Skin of body (tissue), 3 donors: ENCODE measurements at places on chromosomes 6 and 20.

DNA sequence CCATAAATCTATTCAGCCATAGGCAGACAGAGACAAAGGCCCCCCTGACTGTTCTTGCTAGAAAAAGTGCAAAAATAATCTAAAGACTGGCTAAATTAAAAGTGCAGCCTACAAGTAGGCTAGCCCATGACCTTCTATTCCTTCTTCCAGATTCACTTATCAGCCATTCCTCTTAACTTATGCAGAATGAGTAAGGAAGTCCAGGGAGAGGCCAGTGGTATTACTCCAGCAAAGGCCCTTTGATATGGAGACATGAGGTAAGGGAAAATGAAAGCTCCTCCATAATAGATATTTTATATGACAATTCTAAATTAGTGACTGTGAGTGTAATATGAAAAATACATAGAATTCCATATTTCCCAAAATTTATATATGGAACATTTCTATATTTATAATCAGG, 199.4 kb downstream of the TBC1D32 start:
- DNase-seq, result no peak

DNA sequence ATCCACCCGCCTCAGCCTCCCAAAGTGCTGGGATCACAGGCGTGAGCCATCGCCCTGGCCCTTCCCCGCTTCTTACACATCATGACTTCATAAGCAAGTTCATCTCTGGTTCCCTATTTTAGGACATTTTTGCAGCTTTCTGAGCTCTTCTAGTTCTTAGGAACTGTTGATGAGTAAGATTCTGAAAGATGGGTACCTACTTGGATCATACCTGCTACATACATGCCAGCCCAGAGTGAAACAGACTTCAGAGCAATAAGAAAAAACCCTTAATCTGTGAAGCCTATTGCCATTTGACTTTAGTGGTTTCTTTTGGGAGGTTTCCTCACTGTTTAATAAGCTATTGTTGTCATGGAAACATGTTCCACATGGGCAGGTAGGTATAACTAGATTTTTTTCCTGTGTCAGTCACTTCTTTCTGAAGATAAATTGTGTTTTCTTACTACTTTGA, 27.9 kb upstream of the TMEM217 start:
- DNase-seq, result no peak

DNA sequence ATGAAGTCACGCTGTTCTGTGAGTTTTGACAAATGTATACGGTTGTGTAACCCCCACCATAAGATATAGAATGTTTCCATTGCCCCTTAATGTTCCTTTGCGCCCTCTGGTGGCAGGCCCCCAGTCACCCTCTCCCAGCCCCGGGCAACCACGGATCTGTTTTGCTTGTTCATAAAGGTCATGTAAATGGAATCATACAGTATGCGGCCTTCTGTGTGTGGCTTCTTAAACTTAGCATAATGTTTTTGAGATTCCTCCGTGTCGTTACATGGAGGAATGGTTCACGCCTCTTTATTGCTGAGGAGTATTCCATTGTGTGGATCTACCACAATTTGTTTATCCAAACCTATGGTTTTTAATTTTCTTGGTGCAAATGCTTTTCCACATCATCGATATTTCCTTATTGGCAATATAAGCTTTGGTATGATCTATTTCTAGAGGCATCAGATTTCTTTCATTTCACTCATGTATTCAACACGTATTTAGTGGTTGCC, 28.4 kb downstream of the LYRM2 start:
- no peak for DNase-seq

DNA sequence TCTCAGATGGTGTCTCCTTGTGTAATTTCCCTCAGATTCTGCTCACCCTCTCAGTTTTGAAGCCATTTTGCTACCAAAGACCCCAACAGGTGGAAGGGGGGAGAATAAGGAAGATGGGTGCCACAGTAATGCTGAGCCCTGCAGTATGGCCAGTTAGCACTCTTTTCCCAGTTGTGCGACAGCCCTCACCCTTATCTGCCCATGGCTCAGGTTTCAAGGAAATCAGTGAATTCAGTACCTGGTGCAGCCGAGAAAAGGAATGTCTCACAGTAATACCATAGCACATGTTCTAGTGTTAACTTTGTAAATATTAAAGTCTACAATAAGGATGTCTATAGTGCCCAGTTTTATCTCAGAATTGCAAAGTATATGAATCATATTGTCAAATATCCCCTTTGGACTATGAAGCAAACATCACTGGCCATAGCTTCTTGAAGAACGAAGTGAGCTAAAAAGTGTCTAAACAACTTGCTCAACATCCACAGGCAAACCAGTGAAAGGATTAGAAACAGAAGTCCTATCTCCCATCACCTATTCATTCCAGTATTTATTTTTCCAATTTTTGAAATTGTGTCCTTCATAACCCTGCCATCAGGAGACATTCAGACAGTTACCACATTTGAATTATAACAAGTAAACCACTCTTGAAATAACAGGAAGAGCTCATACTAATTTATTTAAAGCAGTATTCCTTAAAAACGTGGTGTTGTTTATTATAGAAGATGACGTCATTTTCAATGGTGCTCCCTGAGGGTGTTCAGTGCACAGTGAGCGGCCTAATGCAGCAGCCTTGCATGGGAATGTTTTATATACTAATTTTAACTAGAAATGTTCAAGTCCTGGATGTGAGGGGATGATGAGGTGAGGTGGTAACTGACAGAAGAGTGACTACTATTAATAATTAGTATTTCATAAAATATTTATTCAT, 366.2 kb downstream of the TFAP2A start:
- DNase-seq, result no peak

DNA sequence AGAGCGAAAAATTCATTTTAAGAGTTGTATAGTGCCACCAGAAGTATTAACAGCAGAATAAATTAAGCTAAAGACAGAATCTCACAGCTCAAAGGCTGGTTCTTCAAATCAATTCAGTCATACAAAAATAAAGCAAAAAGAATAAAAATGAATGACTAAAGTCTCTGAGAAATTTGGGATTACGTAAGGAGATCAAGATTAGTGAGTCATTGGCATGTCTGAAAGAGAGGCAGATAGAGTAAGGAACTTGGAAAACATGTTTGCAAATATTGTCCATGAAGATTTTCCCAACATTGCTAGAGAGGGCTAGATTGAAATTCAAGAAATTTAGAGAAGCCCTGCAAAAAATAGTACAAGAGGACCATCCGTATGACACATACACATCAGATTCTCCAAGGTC, 1413.9 kb upstream of the ADGRB3 start:
- no peak for DNase-seq

- no peak for DNase-seq
Measured at GRCh38 chr6:35067234-35067633, 73.9 kb downstream of the TCP11 start.

DNA sequence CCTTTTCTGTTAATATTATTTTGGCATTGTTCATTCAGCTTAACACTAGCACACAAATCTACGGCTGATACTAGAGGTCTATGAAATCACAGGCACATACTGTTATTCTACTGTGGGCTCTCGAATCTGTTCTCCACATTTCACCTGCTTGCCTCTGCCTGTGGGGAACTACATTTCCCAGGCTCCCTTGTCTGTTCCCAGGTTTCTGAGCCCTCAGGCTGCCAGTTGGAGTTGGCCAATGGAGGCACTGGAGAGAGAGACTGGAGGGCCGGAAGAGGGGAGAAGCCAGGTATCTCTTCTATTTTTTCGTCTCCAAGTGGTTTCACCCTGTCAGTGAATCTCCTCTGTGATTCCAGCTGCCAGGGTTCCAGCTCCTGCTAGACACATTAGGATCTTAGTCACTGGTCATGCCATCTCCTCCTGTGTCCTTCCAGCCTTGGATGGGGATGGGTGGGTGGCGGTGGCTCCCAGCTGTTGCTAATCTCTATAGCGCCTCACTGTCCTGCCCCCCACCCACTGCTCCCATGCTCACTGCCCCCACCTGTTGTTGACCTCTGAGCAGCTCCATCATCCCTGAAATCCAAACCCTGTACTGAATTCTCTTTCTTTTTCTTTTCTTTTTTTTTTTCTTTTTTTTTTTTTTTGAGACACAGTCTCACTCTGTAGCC, 188.2 kb downstream of the LRFN2 start:
- DNase-seq, result no peak

DNA sequence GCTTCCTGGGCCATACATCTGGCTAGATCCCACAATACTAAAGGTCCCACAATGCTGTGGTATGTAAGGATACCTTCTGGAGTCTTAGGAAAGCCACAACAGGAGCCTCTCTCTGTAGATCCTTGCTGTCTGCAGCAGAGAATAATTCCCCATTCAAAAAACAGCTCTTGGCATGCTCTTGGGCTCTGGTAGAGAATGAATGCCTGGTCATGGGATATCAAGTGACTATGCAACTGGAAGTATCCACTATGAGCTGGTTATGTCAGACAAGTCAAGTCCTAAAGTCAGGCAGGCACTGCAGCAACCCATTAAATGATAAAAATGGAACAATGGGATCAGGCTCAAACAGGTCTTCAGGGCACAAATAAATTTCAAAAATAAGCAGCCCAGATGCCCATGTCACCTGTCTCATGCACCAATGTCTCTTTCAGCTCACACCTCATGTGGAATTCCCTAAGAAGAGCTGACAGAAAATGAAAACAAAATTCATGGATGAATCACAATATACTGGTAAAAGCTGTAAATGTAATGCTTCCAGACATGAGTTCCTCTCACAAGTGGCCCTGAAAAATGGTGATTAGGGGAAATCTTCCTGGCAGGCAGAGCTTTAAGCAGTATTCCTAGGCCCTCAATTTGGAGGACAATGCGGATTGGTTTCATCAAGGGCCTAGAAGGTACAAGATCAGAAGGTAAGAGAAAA, 4.3 kb downstream of the AK9 start:
- DNase-seq, result no peak
